Activated CD4-positive, alpha-beta T cell treated with anti-CD3 and anti-CD28 coated beads for 48 hours (primary cell): ENCODE measurements at places on chromosomes 5 and 9.

GRCh38 chr5:154898210-154898609, 39.8 kb downstream of the CNOT8 start:
- no peak for DNase-seq

DNA sequence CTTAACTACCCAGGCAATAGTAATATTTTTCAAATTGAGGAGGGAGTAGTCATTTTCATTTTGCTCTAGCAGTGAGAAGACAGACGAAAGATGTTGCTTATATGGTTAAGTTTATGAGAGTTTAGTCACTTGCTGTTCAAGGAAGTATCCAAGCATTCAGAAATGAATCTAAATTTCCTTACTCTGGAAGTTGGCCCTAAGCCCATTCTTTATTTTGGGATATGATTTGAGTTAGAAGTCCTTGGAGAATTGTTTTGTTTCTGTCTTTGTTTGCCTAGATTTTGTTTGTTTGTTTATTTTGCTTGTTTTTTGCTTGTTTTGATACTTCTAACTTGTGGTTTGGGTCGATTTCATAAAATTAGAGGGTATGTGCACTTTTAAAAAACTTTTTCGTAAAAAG, 146.4 kb upstream of the FGF10 start:
- no peak for DNase-seq

DNA sequence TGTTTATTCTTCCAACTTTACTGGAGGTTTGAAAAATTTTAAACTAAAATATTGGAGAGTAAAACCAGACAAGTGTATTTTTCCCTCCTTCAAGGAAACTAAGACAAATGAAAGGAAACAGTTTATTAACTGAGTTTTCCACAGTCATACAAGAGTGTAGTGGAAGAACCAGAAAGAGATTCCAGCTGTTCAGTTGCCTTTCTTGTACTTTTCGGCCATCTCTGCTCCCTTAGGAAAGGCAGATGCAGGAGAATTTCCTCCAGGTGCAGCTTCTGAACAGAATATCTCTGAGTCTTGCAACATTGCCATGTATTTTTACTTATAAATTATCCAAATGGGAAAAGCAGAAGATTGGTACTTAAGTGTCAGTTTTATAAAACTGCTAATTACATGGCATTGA, 217.1 kb downstream of the MAST4 start:
- no peak for DNase-seq

GRCh38 chr9:132957805-132958204, 13.4 kb upstream of the TSC1 start:
- no peak for DNase-seq

- no peak for DNase-seq
Measured at GRCh38 chr5:81182396-81183390, 50.4 kb upstream of the CKMT2 start.

DNA sequence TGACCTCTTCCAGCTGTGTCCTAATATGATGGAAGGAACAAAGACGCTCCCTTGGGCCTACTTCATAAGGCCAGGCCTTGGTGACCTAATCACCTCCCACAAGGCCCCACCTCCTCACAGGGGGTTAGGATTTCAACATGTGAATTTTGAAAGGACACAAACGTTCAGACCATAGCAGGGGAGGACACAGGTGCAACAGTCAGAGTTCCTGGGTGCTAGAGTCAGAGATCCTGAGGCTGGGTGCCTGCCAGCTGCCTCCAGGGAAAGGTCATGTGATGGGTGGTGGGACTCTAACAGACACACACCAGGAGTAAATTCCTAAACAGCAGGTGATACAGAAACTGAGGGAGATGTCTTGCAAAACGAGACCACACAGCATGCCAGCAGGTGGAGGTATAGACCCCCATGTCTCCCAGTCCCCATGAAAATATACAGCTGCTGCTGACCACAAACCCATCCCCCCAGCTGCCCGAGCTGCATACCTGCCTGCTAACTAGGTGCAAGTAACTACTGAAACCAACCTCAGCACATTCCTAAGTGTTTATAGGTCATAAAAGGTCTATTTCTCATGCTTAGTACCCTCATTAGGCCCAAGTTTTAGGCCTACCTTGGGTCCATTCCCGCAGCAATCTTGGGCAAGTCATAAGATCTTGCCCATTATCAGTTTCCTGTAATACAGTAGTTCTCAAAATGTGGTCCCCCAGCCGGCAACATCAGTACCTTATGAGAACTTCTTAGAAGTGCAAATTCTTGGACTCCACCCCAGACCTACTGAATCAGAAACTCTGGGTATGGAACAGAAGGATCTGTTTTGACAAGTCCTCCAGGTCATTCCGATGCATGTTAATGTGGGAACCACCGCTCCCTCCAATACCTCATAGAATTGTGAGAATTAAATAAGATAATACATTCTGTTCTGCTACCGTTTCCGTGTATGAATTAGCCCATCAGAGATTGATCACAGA, 245.3 kb downstream of the ENC1 start:
- DNase-seq, result no peak

DNA sequence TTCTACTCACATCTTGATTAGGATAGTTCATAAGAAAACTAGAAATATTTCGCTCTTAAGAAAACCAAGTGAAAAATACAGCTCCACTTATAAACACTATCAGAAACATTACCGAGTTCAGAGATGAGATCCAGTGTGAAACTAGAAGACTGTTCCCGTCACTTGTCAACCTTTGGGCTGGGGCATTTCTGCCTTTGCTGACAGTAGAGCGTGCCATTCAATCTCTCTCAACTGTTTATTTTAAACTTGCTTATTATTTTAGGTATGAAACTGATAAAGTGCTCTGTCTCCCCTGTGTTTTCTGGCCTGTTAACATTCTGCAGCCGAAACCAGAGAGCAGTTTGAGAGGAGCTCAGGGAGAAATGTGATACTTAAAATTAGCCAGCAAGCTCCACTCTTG, 16.7 kb downstream of the MRRF start:
- DNase-seq, result no peak

DNA sequence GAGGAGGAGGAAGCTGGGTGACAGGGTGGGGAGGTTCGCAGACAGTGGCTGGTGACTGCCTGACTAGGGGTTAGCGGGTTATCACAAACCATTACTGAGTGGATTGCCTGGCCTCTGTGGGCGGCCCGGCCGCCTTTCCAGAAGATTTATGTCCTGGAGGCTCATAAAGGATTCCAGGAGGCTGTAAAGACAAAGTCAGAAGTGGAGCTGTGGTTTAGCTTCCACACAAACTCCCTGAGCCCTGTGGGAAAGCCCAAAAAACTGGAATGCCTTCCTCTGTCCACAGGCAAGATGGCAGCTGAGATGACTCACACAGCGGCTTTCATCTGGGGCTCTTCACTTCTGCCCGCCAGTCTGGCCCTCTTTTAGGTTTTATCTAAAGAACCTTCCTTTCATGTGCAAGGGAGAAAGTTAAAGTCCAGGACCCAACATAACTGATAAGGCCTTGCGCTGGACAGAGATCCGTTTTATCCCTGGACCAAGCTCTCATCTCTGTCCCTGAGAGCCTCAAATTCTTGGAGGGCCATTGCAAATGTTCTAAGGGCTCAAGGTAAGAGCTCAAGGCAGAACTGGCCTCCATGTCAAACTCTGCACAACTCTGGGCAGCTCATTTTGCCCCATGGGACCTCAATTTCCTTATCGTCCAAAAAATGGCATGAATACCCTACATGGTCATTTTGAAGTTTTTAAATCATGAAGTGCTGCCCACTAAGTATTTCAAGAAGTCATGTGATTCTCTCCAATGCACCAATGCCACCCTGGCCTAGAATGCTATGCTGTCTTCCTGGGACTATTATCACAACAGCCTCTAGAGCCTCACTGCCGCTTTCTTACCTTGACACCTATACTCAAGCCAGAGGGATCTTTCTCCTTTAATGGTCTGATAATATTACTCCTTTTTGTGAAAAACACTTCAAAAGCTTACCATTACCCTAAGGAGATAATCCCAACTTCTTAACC, 249.4 kb upstream of the TRIM32 start:
- DNase-seq, result no peak

- DNase-seq, result peak; percentile 18
Measured at GRCh38 chr9:123640792-123641222, 284.8 kb downstream of the CRB2 start.

DNA sequence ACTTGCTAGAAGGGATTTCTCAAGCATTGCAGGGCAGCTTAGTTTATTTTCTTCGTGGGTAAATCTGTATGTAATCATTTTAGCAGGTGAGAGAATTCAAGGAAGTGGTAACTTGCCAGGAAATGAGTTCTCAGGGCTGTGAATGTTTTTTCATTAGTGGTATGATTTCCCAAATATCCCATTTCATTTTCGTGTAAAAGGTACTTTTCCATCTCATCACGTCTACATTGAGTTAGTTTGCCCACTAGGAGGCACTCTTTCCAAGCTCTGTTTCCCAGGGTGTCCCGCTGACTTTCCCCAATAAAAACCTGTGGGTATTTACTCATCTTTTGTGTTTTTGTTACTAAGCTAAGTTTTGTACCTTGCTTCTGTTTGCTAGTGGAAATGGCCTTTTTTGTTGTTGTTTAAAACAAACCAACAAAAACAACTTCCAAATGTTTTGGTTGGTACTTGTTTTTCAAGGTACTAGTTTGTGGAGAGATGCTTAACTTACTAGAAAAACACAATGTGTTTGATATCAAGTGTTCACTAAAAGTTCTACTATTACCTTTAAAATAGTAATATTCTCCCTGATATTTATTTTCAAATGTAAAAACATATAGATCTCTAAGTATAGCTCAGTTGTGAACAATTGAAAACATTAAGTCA, 373.6 kb downstream of the ADGRV1 start:
- peak; percentile 36 for DNase-seq

DNA sequence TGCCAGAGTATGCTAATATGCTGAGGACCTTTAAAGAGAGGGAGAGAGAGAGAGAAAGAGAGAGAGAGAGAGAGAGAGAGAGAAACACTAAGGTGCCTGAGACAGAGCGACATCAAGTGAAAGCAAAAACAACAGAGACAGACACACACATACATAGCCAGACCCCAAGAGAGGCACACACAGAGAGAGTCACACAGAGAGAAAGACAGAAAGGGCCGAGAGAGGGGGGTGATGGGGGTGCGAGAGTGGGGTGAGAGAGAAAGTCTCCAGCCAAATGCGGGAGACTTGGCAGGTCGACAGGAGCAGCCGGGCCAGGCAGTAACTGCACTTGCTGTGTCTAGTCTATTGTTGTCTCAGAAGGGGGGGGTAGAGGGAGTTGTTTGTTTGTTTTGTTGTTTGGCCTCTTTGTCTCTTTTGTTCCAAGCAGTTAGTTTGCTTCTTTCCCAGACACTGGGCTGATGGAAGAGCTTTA, 30.1 kb upstream of the NFIB start:
- no peak for DNase-seq

DNA sequence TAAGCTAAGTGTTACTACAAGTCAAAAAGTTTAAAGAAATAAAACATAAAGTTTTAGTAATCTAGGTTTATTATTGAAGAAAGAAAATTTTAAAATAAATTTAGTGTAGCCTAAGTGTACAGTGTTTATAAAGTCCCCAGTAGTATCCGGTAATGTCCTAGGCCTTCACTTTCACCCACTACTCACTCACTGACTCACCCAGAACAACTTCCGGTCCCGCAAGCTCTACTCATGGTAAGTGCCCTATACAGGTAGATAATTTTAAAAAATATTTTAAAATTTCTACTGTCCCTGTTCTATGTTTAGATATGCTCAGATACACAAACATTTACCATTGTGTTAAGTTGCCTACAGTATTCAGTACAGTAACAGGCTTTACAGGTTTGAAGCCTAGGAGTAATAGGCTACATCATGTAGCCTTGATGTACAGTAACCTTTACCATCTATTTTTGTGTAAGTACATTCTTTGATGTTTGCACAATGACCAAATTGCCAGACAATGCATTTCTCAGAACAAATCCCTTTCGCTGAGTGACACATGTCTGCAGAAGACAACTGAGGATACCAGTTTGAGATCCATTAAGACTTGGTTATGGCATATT, 253.6 kb downstream of the TRIM32 start:
- no peak for DNase-seq

- no peak for DNase-seq
Measured at GRCh38 chr5:94700592-94700991, 82.1 kb downstream of the SLF1 start.

DNA sequence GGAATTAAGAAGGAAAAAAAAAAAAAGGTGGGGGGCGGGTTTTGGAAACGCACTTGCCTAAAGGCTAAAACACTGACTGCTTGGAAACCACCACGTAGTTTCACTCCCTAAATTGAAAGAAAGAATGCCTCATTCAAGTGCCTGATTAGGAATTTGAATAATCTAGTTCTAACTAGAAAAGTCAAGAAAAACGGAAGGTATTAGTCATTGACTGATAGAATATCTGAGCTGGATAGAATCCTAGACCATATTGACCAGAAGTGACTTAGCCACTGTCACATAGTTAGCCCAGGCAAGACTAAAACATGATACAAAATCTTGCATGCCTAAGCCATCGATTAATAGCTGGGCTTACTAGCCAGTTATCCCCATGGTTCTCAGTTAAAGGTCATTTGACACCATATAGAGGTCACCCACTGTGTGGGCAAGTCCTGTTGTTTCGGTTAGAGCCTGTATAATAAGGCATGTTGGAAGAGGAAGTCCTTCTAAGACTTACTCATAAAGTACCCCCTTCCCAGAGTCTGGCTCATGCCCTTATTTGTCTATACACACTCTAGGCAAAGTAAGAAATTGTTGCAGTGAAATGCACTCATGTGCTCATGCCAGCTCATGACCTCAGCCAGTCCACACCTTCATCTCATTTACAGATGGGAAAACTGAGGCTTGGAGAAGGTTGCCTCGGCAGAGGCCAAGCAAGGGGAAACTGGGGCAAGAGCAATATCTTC, 40.2 kb downstream of the SH3RF2 start:
- DNase-seq, result no peak

GRCh38 chr9:2355697-2355983, 265.9 kb upstream of the VLDLR start:
- no peak for DNase-seq

GRCh38 chr9:3931996-3932906, 367.6 kb downstream of the GLIS3 start:
- DNase-seq, result no peak

DNA sequence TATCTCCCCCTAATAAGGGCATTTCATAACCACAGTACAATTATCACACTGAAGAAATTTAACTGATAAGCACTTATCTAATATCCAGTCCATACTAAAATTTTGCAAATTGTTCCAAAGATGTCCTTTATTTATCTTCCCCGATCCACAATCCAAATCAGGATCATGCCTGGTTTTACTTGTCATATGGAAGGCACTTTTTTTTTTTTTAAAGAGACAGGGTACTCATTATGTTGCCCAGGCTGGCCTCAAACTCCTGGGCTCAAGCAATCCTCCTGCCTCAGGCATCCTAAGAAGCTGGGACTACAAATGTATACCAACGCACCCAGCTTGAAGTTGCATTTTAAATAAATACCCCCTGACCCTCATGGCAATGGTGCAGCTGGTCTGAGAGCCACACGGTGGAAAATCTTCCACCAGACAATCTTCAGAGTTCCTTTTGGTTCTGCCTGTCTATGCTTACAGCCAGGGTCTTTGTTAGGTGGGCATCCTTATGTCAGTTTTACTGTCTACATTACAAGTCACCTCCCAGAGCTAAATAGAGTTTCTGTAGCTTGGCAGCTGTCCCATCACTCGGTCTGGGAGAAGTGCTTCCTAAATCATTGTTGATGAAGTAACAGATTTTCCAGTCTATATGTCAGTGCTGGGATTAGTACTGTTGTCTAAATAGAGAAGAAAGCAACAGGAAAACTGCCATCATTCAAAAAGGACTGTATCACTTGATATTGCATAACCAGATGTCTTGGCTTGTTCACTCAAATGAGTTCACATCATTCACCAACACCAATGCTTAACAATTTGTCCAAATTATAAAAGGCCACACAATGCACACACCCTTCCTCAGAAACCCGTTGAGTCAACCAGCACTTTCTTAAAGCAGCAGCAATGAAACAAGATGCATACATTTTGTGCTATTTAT, 26.4 kb downstream of the PTPN3 start:
- no peak for DNase-seq

GRCh38 chr5:120882038-120882775, 418.1 kb downstream of the PRR16 start:
- DNase-seq, result no peak
